ENCODE measurements at places on chromosomes 12 and 14. TPM values are rescaled to one million over a fixed set of nuclear protein-coding genes. Genes with fewer than 3 reads are reported as not detected.

DNA sequence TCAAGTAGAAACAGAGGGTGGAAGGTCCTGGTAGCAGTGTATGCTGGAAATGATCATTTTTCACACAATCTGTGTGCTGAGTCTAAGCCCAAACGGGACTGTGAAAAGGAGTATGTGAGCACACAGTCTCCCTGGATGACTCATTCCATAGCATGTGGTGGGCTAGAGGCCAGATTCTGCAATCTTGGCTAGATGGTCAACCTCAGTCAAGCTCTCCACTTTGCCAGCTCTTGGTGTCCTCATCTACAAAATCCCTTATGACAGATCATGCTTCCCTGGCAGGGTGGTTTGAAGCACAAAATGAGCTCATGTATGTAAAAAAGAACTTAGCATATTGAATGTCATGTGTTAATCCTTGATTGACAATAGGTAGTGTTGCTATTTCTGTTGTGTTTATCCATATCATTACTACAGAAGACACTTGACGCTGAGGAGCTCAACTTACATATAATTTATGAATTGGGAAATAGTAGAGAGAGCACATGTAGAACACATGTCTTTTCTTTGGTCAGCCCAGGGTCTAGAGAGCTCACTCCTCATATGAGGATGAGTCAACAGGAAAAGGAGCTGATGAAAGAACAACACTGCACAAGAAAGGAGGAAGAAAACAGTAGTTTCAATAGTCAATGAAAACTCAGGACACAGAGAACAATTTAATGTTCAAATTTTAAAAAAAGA lies 517.5 kb downstream of the BCL11B start:
- no peak for DNase-seq

GRCh38 chr12:121036810-121037326 lies 2.2 kb downstream of the OASL start:
- DNase-seq: peak; percentile 76

DNA sequence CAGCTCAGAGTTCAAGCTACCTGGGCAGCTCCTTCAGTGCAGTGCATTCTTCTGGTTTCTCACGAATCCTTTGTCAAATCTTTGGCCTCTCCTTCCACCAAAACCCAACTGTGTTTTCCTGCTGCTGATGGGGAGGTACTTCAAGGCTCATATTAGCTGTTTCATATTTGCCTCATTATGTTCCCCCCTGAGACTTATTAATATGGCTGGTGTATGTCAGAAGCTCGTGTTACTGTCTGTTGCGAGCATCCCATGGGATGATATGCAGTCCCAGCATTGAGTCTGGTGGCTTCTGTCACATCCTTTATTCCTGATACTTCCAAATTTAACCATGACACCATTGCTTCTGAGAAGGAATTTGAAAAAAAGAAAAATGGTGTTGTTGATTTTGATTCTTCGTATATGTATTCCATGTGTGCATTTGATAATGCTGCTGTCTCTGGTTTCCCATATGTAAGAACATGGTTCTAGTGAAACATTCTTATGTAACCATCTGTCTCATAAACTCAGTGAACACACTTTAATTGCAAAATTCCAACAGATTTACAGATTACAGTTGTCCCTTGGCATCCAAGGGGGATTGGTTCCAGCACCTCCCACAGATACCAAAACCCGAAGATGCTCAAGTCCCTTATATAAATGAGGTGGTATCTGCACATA lies 149.1 kb downstream of the KICS2 start:
- DNase-seq: no peak

DNA sequence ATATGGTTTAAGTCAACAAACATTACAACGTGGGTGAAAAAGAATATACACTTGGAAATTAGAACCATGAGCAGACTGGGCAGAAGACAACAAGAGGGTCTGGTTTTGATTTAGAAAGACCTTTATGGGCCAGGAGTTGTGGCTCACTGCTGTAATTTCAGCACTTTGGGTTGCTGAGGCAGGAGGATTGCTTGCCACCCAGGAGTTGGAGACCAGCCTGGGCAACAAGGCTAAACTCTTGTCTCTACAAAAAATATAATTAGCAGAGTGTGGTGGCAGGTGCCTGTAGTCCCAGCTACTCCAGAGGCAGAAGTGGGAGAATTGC lies 2.7 kb upstream of the NFKBIA start:
- no peak for DNase-seq

- no peak for DNase-seq
Observed at GRCh38 chr12:124786061-124786964, 77.4 kb downstream of the SCARB1 start.

GRCh38 chr14:94462219-94462551 lies 9.6 kb upstream of the SERPINA11 start:
- no peak for DNase-seq

GRCh38 chr12:105775343-105775742 lies 363.4 kb downstream of the NUAK1 start:
- DNase-seq: no peak

DNA sequence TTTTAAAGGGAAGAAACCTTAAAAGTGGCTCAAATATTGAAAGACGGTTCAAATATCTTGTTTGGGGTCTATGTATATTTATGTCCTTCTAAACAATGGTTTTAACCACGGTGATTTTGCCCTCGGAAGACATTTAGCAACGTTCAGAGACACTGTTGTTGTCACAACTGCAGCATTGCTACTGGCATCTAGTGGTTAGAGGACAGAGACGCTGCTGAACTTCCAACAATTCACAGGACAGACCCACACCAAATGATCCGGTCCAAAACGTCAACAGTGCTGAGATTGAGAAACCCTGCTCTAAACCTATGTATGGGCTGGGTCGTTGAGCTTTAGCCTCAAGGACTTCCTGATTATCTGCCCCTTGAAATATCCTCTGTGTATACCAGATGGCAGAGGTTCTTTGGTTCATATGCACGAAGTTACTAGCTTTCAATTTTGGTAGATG lies 1.7 kb downstream of the ANGEL1 start:
- DNase-seq: peak; percentile 42

- no peak for DNase-seq
Observed at GRCh38 chr12:64583771-64584421, 26.4 kb upstream of the RASSF3 start.

- peak; percentile 93 for DNase-seq
Observed at GRCh38 chr14:74712499-74713394, at the start of the genes AREL1 and FCF1. Gene AREL1 (minus strand): TSS chr14:74713080. CDS start chr14:74685615, 27,465 bp downstream. Gene FCF1 (plus strand): TSS chr14:74713144. CDS start chr14:74713198, 54 bp downstream.

GRCh38 chr14:102731871-102732800 lies 45.1 kb upstream of the TRAF3 start:
- no peak for DNase-seq

- no peak for DNase-seq
Observed at GRCh38 chr12:42084522-42084921, 60.2 kb downstream of the GXYLT1 start.

DNA sequence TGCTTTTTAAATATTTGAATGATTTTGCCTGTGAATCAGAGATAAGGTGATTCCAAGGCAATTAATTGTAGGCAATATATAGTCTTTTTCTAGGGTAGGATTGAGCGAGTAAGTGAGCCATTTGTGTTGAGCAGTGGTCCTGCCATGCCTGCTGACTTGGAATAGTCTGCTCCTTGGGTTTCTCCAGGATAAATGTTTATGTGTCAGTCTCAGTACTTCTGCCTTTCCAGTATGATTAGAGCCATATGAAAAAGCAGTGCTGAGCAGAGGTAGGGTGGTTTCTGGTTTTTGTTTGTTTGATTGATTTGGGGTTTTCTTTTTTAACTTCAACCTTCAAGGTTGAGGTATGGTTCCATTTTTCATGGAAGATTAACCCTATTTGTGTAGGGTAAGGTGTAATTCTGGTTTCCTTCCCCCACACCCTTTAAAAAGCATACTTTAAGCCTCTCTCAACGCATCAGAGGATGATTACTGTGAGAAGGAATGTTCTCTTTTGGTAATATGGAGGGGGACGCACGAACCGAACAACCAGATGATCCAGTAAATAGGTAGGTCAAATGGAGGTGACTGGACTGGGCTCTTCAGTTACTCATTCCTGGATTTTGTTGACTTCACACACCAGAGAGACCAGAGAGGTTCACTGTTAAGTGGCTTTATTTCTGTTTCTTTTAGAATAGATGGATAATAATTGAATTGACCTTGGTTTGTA lies 22.7 kb downstream of the FRMD6 start:
- no peak for DNase-seq

GRCh38 chr14:27557445-27557844 lies 959.6 kb upstream of the NOVA1 start:
- DNase-seq: no peak

- DNase-seq: no peak
Observed at GRCh38 chr12:106960443-106960842, 4.7 kb downstream of the TMEM263 start.

GRCh38 chr12:68428724-68429501 lies 96.8 kb upstream of the MDM1 start:
- DNase-seq: no peak

GRCh38 chr14:72164420-72165228 lies 232.4 kb downstream of the RGS6 start:
- DNase-seq: no peak

- no peak for DNase-seq
Observed at GRCh38 chr12:63389211-63389610, 238.2 kb upstream of the AVPR1A start.

GRCh38 chr14:97782871-97783414 lies 985.8 kb downstream of the VRK1 start:
- no peak for DNase-seq

- no peak for DNase-seq
Observed at GRCh38 chr14:76762411-76763095, 1.3 kb downstream of the VASH1 start.

GRCh38 chr14:75542588-75543091 lies 20.4 kb downstream of the BATF start:
- peak; percentile 97 for DNase-seq

DNA sequence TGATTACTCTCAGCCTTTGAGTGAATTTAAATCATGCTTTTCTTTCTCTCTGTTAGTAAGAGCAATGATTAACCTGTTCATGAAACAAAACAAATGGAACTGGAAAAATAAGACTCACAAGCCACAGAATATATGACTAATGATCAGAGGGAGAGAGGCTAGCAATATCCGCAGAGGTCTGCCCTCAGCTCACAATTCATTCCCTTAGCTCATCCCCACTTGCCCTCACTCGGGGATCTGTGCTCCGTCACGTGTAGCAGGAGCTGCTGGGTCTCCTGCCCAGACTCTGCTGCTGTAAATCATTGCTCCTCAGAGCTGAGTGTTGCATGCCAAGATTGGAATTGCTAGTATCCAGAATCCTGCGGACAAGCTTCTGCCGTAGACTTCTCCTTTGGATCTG lies 53.1 kb upstream of the GNG2 start:
- no peak for DNase-seq

- DNase-seq: no peak
Observed at GRCh38 chr12:105738051-105738450, 400.7 kb downstream of the NUAK1 start.

DNA sequence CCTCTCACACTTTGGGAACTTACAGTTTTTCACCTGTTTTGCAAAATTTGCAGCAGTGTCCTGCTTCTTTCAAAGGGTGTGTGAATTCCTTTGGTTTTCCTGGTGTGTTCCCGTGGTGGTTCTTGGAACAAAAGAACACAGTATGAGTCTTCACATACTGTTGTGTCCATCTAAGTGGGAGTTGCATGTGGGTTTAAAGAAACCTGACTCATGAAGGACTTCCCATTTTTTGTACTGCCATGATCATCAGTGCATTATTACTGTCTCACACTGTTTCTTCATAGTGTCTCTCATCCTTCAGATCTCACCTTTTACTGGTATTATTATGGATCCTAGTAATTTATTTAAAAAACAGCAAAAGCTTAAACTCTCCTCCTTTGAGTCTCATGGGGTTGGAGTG lies 3.8 kb upstream of the GZMH start:
- DNase-seq: no peak

DNA sequence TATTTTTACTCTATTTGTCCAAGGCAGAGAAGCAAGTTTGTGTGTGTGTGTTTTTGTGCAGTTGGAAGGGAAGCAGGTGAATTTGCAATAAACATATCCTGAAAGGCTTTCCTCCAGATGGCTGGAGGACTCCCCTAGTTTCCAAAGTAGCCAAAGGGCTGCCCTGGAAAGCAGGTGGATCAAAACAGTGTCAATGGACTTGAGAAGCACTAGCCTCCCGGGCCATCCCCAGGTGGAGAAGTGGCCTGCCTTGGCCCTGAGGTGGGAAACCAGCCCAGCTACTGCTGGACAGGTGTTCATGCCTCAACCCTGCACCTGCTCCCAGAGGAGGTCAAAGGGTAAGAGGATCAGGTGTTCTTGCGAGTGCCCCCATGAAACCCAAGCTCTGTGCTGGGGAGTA lies 1046.9 kb downstream of the VRK1 start:
- DNase-seq: no peak

GRCh38 chr12:122322501-122322900 lies 56.2 kb upstream of the VPS33A start:
- DNase-seq: no peak

- no peak for DNase-seq
Observed at GRCh38 chr12:129073157-129073915, 220.1 kb downstream of the GLT1D1 start.

DNA sequence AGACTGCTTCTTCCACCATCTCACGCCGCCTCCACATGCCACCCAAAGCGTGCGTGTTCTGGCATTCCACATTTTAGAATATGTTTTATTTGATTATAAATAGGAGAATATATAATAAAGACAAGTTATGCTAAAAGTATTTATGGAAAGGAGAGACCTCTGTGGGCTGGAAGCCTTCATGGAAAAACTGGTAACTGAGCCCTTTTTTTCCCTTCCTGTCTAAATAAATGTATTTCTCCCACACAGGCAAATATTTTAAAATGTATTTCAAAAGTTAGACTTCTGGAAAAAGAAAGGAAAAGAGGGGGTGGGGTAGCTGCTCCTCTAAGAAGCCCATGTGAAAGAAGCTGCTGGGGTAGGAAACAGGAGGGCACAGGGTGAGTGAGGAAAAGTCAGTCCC lies 16.1 kb upstream of the NR4A1 start:
- no peak for DNase-seq

DNA sequence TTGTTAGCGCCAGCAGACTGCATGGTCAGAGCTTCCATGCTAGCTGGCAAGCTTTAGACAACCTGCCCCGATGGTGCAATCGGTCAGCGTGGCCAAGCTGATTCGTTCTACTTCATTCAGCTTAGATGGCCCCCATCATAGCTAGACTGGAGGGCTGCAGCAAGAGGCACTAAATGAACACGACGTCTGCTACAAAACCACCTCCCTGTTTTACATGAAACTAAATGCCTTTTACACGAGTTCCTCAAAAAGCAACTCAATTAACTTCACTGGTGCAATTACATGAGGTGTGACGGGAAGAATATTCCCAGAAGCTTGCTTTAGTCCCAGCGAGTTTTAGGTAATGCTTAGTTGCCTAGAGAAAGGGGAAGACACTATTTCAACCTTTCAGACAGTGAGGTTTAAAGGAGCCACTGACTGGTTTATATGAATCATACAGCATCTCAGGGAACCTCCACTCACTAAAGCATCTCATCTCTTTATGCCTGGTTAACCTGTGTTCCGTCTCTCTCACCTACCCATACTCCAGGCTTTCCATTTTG lies 8.4 kb downstream of the NIN start:
- no peak for DNase-seq

RNASE1 gene
- total RNA-seq: not detected

RASAL1 gene
- total RNA-seq: 2.6 TPM

DCN gene
- total RNA-seq: not detected

MGST1 gene
- total RNA-seq: not detected

CLEC6A gene
- total RNA-seq: not detected

NTS gene
- not detected for total RNA-seq

METTL1 gene
- 20.4 TPM for total RNA-seq

RTN1 gene
- total RNA-seq: not detected

C12orf57 gene
- 242 TPM for total RNA-seq

P2RX2 gene
- not detected for total RNA-seq

RNASE7 gene
- total RNA-seq: not detected

All from activated naive CD4-positive, alpha-beta T cell treated with anti-CD3 and anti-CD28 coated beads for 36 hours (primary cell).